ENCODE measurements at places on chromosomes 2 and 18. TPM values are rescaled to one million over a fixed set of nuclear protein-coding genes. Genes with fewer than 3 reads are reported as not detected.

- H3K27ac ChIP-seq = no peak overlapping the region
- H3K4me3 ChIP-seq = no peak overlapping the region
- DNase-seq = no peak
- no peaks in the 10 kb centered on the region for H3K4me1 ChIP-seq
These were observed 76.7 kb upstream of the DTNA start for GRCh38 chr18:34633368-34633767.

DNA sequence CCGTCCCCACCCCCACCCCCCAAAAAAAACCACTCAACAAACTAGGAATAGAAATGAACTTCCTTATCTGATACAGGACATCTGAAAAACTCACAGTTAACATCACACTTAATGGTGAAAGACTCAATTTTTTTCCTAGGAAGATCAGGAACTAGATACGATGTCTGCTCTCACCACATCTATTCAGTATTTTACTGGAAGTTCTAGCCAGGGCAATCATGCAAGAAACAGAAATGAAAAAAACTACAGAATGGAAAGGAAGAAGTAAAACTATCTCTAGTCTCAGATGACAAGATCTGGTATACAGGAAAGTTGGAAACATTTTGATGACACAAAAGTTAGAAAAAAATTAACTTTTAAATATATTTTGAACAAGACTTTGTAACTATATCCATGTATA lies 114.4 kb upstream of the FZD5 start:
- no peaks in the 10 kb centered on the region for H3K36me3 ChIP-seq
- H3K27me3 ChIP-seq = no peaks in the 10 kb centered on the region
- peaks cover 15% of the 10 kb centered on the region for H3K4me1 ChIP-seq
- DNase-seq = no peak
- H3K4me3 ChIP-seq = no peak overlapping the region

DNA sequence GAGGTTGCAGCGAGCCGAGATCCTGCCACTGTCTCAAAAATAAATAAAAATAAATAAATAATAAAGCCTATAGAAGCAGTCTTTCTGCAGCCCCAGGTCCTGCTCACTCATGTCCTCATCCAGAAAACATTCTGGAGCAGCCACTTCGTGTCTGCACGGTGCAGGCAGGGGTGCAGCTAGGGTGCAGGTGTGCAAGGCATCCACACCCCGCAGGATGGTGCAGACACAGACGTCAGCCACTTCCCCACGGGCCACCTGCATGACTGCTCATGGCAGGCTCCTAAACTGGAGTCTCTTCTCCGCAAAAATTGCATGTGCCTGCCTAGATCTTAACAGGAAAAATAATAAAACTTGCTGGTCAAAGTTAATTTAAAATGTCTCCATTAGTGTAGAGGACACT lies 80.2 kb upstream of the SNTG2 start:
- H3K36me3 ChIP-seq = no peaks in the 10 kb centered on the region
- H3K4me1 ChIP-seq = no peaks in the 10 kb centered on the region
- DNase-seq = no peak

Gene LIMS2
- 107 TPM for polyA plus RNA-seq

Gene BUB1
- polyA plus RNA-seq = 0.15 TPM

All from kidney (tissue), 22 donors.